ENCODE measurements at places on chromosomes 7 and 10.
A peak's percentile ranks its signal among the peaks of the same experiment; 100 is the strongest.

- DNase-seq = no peak
These were observed 311.7 kb downstream of the GATA3 start for GRCh38 chr10:8365935-8366911.

DNA sequence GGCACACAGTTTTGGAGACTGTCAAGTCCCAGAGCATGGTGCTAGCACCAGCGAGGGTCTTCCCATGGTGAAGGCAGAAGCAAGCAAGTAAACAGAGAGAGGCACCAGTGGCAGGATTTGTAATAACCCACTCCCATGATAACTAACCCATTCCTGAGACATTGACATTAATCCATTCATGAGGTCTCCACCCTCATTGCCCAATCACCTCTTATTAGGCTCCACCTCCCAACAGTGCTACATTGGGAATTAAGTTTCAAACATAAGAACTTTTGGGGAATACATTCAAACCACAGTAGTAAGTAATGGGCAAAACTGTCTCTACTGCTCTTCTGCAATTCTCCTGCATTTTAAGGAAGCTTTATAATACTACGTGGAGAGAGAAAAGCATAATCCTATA, 193.6 kb downstream of the CACNA2D1 start:
- DNase-seq = no peak

- no peak for DNase-seq
These were observed 239.0 kb downstream of the NEBL start for GRCh38 chr10:20658158-20658557.

DNA sequence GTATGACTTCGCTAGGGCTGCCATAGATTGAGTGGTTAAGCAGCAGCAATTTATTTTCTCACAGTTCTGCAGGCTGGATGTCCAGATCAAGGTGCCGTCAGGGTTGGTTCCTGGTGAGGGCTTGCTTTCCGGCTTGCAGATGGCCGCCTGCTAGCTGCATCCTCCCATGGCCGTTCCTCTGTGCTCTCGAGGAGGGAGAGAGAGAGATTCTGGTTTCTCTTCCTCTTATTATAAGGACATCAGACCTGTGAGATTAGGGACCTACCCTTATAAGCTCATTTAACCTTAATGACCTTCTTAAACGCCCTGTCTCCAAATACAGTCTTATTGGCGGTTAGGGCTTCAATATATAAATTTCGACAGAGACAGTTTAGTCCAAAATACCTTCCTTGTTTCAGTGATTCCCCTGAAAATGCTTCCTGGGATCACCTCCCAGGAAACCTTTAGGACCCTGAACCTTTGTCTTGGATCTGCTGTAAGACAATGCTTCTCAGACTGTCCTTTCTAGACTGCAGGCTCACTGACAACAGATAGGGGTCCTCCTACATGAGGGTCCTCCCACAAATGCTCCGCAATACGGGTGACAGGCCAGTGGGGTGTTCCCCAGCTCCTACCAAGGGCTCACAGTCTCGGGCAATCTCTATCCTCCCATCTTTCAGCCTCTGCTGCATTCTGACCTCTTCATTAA, 82.5 kb upstream of the BAIAP2L1 start:
- DNase-seq = no peak

- no peak for DNase-seq
These were observed 101.8 kb upstream of the FZD8 start for GRCh38 chr10:35743851-35744250.

GRCh38 chr7:101804088-101804963, 13.1 kb upstream of the CUX1 start:
- peak; percentile 44 for DNase-seq

- no peak for DNase-seq
These were observed 2.3 kb upstream of the PRKAR1B start for GRCh38 chr7:729140-730000.

DNA sequence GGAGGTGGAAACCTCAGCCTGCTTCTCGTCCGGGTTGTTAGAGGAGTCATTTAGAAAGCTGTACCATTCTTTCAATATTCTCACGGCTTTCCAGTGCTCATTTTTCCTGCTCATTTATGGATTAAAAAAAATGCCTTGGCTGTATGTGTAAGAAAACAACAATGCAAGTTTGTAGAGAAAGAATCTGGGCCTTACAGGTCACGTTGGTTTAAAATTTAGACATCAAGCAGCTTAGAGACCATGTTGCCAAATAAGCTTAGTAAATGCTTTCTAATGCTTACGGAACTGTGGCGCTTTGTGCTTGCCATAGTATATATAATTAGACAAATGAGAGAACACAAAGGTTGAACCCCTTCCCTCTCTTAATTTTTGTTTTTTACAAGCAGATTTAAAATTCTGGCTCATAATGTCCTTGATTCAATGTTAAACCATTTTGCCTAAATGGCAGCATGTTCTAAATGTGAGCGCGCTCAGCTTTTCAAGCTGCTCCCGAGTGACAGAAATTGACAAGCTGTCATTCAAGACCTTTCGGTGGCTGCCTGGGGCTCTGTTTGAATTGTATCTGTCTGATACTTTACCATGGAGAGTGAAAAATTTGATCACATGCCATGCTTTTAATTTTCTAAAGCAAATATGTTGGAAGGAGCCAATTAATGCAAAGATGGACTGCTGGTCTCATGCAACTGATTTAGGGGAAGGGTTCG, 1.1 kb downstream of the ARMS2 start:
- DNase-seq = no peak

DNA sequence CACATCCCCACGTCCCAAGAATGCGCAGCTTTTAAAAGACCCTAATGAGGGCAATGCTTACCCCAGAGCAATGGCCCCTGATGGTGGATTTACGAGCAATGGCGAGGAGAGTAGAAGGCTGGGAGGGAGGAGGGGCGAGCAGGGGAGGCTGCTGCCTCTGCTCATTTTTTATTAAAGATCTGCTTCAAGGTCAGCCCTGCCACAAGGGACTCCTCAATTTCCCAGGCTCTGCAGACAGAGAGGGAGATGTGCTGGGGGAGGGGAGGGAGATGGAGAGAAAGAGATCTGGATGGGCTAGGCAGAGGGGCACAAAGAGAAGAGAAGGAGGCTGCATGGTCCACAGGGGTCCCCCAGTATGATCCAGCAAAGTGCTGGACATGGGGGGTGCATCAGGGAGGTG, 7.8 kb upstream of the SRRM3 start:
- no peak for DNase-seq

- DNase-seq = no peak
These were observed 218.3 kb downstream of the SEMA3A start for GRCh38 chr7:83976302-83976701.

GRCh38 chr7:83130623-83131545, 31.8 kb downstream of the PCLO start:
- DNase-seq = no peak

DNA sequence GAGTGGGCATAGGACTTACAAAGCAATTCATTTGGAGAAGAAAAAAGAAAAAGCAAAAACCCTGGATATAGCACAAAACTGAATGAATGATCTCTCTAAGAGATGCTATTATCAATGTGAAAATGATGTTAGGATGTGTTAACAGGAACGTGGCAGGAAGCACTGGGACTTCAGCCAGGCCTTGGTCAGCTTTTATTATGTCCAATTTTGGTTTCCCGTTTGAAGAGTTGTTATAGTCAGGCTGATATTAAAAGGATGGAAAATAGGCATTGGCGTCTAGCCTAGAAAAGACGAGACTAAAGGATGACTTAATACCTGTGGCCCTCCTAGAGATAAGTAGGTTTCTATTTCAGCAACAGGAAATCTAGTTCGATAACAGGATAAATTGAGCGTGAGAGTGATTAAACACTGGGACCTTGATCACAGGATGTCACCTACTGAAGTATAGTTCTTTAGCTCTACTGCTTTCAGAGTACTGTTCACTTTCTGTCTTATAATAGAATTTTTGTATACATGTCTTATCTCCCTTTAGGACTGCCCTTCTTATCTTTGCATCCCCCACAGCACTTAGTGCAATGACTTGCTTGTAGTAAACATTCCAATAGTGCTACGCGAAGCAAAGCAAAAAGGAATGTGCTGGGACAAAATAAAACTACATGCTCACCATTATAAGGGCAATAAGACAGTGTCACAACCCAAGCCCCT, 99.8 kb upstream of the AGBL3 start:
- DNase-seq = no peak

DNA sequence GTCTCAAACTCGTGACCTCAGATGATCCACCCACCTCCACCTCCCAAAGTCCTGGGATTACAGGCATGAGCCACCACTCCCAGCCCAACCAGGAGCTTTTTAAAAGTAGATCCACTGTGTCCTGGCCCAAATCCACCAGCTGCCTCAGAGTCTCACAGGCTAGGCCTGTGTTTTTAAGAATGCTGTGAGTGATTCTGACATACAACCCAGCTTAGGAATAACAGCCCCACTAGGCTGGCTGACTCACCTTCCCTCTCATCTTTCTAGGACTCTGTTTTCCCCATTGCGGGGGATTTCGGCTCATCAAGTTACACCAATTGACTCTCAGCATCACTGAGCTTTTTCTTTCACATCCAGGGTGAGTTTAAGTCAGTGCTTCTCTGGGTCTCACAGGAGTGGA, 207.6 kb downstream of the SKIDA1 start:
- DNase-seq = no peak

DNA sequence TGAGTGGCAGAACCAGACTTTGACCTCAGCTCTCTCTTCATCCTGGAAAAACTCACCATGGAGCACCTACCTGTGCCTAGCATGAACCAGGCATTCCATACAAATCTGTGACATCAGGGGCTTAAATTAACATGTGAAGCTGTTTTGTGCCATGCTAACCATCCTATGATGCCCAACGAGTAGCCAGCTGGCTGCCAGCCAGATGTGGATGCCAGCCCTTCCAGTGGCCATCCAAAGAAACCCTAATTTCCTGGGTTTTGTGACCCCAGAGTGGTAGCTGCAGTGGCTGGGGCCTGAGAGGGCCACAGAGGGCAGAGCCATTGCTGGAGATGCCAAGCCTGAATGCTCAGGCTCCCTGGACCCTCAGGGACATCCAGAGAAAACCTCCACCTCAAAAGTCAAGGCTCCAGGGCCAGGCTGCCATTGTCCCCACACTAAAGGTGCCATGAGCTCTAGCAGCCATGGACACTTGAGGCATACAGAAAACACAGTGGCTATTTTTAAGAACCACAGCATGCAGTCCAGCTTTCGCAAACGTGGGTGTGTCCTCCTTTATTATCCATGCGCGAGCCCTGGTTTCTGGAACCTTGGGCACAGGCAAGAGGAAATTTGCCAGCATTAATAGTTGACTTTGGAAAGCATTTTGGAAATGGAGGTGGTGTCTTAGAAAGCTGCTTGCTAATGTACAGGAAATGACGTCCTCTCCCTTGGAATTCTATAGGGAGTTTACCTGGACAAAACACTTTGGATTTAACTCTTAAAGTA, 6.0 kb downstream of the CPXM2 start:
- no peak for DNase-seq

GRCh38 chr7:127154958-127155357, 97.8 kb downstream of the GRM8 start:
- DNase-seq = no peak

DNA sequence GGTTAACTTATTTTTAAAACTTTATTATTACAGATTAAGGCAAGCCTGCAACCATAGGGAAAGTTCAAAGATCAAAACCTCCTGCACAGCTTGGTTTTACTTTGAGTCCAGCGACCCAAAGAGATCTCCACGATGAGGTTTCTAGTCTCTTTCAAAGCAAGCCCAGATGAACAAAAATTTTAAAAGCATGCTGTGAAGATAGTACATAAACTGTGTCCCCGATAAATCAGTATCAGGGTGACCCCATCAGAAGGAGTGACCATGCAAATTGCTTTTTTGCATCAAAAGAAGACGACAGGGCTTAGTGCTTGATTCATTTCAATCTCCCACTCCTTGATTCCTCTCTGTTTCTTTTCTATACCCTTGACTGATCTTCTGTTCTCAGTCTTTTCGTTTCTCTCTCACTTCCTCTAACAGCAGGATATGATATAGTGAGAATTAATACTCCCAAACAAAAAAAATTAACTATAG, 16.0 kb upstream of the DNTT start:
- DNase-seq = no peak

DNA sequence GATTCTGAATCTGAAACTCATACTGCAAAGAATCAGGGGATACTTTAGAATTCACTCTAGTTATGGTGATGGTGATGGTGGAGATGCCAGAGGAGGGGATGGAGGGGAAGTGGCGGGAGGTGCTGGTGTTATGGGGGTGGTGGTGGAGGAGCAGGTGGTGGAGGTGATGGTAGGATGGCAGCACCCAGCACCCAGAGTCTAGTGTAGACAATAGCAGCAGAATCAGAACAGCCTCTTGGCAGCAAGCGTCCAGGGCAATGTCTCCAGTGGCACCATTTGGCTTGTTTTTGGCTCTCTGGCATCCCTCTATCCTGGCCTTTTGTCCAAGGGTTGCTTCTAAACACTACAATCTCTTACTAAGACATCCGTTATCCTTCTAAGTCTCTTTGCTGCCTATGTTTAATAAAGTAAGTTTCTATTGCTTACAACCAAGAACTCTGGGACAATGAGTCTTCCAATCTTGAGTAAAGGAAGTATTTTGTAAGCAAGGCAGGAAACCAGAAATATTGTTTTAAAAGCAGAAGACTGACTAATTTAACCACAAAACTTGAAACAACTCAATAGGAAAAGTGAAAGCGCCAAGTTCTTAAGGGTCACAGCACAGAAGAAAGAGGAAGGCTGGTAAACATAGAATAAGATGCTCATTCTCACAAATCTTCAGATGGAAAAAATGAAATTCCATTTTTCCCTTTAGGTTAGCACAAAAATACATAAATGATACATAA, 42.4 kb upstream of the GDF10 start:
- no peak for DNase-seq
